Stimulated activated CD4-positive, alpha-beta T cell treated with anti-CD3 and anti-CD28 coated beads, Interleukin-15, amount 100 ng/mL, for 48 hours (primary cell): ENCODE measurements at places on chromosomes 6 and 20.

DNA sequence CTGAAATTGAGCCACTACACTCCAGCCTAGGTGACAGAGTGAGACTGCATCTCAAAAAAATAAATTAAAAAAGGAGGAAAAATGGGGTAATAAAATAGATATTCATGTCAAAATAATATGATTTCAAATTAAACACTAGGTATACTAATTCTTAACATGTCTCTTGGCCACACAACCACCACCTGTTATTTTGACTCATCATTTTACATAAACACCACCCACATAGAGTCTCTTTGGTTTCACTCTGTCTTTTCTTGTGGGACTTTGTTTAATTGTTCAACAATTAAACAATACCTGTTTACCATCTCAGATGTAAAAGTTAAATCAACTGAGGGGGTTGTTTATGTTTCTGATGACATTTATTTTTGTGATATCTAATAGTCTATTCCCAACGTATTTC lies 476.8 kb upstream of the ADGRB3 start:
- no peak for DNase-seq

DNA sequence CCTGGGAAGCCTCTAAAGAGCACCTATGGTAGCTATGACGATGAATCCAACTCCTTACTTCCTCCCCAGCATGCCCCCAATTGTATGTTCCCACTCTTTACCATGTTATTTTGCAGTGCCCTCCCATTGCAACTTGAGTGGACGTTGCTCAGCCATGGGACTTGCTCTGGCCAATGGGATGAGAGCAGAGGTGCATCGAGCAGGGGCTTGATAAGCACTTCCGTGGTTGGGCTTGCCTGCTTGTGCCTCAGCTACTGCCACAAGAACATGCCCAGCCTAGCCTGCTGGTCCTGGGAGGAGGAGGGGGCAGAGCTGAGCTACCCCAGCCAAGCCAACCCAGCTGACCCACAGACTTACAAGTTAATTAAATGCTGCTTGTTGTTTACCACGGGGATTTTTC lies 71.1 kb upstream of the CTNNBL1 start:
- DNase-seq, result no peak

DNA sequence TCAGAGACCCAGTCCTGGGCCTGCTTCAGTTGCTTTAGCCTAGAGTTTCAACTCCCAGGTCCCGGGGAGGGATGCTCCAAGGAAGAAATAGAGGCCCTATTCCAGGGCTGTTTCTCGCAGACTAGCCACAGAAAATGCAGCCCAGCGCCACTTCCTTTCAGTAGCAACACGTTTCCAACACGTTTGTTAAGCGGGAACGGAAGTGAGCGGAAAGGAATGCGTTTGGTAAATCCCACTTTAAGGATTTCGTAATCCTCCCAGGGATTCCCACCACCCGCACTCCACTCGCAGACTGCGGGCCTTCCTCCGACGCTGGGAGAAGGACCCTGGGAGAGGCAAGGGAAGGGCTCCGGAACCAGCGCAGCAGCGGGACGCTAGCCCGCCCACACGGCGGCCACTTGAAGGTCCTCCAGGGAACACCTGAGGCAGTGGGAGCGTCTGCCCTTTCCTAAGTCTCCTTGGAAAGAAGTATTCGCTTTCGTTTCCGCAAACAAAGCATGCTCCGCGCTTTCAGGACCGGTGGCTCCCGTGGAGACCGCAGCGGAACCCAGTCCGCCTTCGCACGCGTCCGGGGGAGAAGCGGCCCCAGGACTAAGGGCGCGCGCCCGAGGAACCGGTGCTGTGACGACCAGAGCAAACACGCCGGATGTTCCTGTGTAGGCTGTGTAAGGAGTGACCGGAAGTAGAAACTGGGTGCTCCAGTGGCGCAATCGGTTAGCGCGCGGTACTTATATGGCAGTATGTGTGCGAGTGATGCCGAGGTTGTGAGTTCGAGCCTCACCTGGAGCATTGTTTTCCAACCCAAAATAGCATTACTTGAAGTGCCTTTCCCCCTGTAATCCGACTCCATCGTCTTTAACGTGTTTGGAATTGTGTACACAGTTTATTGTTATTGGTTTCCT lies 227.6 kb upstream of the PRSS16 start:
- DNase-seq, result peak; percentile 44

DNA sequence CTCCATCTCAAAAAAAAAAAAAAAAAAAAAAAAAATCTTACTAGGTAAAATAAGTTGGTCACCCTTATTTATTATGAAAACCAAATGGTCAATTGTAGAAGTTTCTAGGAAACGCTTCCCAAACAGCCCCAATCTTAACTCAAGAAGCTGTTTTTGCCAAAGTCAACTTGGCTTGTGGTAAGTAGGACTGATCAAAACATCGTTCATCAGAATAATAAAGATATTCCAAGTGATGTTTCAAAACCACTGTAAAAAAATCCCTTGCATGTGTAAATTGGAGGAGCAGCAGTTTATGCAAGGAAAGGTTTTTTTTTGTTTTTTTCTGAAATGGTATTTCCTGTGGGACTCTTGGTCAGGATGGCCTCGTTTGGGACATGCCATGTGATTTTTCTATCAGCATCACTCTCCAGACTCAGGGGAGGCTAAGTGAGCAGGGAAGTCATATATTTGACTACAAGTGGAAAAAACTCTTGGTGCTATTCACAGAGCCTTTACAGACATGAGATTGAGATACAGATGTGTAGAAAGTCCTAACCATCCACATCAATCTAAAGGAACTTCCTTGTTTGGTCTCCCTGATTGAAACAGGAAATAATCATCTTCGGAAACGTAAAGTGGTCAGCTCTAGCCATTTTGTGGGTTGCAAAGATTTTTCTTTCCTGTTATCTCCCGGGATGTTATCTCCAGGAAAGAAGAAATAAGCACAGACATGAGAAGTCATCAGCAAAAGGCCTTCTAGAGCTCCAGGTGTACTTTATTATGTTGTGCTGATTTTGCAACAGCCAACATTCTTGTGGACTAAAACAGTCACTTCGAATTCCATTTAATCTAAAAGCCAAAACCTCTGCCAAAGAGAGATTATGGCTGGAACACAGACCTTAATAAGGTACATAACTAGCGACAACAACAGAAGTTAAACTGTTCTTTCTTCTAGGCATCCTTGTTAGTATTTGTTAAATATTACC lies 177.8 kb downstream of the EDN1 start:
- DNase-seq, result no peak

DNA sequence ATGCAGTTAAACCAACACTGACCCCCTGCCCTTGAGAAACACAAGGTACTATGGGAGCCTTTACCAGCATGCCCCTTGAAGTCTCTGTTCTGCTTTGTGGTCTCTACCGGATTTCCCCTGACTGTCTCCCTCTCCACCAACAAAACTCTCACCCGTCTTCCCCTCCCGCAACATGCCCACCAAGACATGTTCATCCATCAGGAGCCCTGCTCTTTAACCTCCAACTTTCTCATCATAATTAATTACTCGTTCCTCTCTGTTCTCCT lies 1.1 kb downstream of the ZNF165 start:
- no peak for DNase-seq

GRCh38 chr20:36390719-36391415 lies 84.7 kb downstream of the DLGAP4 start:
- no peak for DNase-seq

- DNase-seq, result no peak
Measured at GRCh38 chr6:167782698-167783517, 43.8 kb upstream of the AFDN start.

GRCh38 chr6:135743476-135743875 lies 108.0 kb upstream of the PDE7B start:
- DNase-seq, result no peak

DNA sequence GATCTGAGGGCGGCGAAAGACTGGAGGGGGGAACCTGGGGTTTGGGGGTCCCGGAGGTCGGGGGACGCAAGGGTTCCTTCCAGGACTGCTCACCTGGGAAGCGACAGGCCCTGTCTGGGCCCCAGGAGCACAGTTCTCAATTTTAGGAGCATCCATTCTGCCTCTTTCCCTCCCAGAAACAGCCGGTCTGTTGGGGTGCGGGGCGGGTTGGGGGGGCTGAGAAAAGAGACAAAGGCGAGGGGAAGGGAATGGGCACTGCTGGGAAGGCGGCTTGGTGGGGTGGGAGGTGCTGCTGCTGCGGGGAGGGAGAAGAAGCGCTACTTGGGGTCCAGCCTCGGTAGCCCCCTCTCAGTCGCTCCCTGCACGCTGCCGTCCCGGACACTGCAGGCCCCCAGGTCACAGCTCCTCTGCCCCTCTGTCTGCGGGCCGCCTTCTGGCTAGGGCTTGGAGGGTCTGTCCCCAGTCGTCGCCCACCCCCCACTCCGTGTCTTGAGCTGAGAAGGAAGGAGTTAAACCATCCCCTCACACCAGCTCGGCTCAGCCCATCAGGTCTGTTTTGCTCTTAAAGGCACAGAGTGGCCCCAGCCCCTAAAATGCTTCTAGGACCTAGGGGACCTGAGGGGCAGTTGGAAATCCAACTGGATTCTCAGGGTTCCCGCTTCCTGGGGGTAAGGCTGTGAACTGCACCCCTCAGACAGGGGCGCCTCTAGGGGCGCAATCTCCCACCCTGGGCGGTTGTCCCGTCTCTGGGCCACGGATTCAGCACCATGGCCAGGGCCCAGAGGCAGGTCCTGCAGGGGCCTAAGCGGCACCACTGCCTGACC lies 690 bp downstream of the GDAP1L1 start:
- peak; percentile 13 for DNase-seq

- DNase-seq, result no peak
Measured at GRCh38 chr20:45344168-45344860, 3.9 kb downstream of the SDC4 start.
